T-helper 1 cell (primary cell): ENCODE measurements at places on chromosomes 4 and X.

GRCh38 chrX:71439896-71440295, 73.7 kb downstream of the TAF1 start:
- DNase-seq: no peak

GRCh38 chr4:68349279-68349648, 626 bp downstream of the YTHDC1 start:
- no peak for DNase-seq

DNA sequence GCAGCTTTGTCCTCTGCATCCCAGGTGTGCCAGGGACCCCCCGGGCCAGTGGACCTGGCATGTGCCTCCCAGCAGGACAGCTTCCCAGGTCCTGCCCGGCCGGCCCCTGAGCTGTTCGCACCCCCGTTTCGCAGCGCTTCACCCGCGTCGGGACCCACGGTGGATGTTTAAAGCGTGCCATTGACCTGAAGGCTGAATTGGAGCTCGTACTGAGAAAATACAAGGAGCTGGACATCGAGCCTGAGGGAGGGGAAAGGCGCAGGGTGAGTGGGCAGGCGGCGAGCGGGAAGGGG, 7.9 kb downstream of the UVSSA start:
- DNase-seq: no peak

DNA sequence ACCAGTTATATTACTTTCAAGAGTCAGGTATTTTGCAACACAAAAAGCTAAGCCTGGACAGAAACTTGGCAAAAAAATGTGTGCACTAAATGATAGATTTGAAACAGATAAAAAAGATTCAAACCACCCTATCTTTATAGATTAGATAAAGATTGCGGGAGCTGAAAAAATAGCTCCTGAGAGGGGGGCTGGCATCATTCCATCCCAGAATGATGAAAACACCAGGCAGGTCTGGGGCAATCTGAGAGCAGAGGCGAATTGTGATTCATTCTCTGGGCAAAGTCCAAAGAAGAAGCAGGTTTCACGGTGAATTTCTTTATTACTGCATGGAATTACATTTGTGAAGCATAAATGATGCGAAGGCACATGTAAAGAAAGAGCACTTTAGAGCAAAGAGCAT, 168.5 kb upstream of the DMD start:
- no peak for DNase-seq

DNA sequence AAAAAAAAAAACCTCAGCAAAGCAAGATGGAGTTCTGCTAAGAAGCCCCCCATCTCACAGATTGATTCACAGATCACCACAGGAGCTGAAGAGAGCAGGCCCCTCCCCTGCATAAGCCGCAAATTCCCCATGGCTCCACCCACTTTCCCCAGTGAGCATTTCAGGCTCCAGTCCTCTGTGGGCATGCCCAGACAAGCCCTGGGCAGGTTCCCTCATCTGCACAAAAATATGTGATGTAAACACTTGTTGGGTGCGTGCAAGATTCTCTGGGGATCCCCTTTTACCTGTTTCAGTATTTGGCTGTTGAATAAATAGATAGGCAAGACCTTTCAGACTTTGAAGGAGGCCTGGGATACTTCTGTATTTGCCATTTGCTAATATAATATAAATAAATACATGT, 514.3 kb downstream of the PCDH7 start:
- DNase-seq: no peak

- no peak for DNase-seq
Measured at GRCh38 chr4:121958777-121959176, 6.9 kb upstream of the TRPC3 start.

DNA sequence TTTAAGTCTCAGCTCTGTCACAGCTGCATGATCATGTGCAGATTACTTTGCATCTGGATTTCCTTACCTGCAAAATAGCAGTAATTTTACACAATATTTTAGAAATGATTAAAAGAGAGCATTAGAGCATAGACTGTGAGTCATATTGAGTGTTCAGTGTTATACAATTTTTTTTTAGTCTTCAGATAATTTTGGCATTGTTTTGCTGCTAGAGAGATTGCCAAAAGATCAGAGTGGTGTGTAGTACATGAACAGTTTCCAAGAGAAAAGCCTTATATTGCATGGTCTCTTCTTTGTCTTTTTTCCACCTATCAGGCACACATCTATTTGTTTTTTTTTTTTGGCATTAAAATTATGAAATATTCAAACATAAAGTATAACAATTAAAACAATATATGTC, 209.6 kb upstream of the TLL1 start:
- no peak for DNase-seq

DNA sequence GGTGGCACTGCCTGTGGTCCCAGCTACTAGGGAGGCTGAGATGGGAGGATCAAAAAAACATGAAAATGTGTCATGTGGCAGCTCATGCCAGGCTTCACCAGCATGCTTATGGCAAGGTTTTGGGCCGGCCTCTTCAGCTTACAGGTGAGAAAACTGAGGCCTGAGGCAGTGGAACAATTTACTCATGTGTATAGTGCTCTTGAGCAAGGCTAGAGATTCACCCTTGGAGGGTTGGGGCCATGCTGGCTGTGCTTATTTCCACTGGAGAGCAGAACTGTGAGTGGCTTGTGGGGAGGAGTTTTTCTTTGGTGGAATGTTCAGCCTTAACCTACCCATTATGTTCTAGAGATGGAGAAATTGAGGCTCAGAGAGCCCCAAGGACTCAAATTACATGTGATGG, 31.8 kb downstream of the NSD2 start:
- DNase-seq: no peak

DNA sequence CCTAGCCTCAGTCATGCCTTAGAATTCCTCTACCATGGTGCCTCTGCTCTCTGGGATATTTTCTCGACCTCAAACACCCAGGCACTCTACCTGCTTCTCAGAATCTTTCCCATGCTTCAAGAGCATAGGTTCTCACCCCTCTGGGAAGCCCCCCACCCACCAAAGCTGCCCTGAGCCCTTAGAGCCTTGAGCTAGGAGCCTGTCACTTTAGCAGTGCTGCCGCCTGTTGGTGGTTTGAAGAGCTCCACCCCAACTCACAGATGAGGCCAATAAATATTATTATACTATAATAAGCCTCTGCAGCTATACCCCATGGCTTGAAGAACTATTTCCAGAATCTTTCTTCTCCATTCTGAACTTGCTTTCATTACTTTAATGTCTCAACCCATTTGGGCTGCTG, 109.7 kb downstream of the RTL5 start:
- DNase-seq: no peak

DNA sequence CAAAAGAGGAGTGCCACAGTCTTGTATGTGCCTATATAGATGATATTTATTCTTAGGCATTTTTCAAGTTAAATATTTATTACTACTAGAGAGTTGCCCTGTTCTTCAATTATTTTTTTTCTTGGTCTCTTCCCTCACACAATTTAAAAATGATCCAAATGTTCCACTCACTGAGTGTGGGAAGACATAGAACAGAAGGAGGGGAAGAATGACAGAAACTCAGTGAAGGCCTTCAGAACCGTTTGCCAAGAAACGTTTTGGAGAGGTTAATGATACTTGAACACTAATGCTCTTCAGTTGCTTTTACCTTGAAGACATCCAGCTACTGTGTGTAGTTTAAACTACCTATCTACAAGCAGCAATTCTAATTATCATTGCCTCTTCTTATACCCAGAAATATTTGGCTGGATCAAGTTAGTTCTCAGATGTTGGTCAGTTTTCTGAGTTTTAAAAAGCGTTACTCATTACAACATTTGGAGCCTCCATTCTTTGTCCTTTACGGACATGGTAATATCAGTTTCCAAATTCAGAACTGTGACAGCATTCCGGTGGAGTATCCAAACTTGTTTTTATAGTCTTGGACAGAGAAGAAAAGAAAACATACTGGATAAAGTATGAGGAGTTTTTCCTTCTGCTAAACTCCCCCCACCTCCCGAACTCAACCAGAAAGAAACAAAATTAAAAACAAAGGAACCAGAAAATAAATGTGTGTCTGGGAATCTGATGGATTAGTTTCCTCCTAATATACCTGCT, 389.7 kb downstream of the SPRY1 start:
- DNase-seq: no peak

DNA sequence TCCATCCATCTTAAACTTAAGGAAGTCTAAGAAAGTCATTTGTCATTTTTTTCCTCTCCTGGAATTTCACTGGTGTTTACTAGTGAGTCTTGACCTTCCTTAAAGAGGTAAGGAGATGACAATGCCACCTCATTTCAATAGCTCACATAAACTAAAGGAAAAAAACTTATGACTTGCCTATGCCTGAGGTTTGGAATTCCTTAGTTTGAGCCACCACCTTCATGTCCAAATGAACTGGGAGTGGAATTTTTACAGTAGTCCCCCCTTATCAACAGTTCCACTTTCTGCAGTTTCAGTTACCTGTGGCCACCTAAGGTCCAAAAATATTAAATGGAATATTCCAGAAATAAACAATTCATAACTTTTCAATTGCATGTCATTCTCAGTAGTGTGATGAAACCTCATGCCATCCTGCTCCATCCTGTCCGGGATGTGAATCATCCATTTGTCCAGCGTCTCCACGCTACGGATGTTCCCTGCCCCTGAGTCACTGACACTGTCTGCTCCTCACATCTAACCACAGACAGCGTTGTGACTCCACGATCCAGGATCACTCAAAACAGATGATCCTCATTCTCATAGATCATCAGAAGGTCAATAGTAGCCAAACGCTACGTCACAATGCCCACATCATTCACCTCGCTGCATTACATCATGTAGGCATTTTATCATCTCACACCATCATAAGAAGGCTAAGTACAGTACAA, 177.4 kb downstream of the SH3KBP1 start:
- no peak for DNase-seq
